Right ventricle myocardium inferior (tissue), 1 donor: ENCODE measurements at places on chromosomes 3 and 15.

GRCh38 chr3:45343947-45344346 is 44.4 kb upstream of the LARS2 start:
- no peak for DNase-seq

GRCh38 chr3:130746246-130747039 is at the start of gene PIK3R4:
Gene PIK3R4, minus strand, starts transcription at chr3:130746829. Its CDS starts 1,611 bp downstream, at chr3:130745218.
- peak; percentile 91 for DNase-seq

DNA sequence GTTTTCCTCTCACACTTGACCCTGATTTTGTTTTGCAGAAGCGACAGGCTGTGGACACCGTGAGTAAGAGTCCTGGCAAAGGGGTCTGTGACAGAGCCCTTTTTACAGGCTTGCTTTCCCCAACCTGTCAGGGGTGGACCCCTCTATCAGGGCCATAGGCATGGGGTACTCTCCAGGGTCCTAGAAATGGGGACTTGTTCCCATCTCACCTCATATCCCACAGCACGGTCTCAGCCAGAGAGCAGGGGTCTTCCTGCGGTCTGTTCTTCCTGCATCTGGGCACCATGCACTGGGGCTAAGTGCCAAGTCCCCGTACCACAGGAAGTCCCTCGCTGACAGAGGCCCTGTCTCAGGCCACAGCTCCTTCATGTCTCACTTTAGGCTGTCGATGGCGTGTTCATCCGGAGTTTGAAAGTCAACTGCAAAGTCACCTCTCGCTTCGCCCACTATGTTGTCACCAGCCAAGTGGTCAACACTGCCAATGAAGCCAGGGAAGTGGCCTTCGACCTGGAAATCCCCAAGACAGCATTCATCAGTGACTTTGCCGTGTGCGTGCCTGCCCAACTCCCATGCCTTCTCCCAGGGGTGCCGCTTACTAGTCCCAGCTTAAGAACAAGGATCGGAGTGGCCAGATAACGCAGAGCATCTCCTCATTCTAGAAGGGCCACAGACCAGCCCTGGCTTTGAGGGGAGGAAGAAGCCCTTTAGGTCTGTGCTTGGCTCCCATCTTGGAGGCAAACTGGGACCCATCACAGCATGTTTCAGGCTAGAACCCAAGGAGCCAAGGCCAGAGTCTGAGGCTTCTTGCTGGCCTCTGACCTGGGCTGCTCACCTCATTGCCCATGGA is 783 bp downstream of the ITIH1 start:
- DNase-seq = no peak

GRCh38 chr3:86379280-86379679 is 611.7 kb downstream of the VGLL3 start:
- DNase-seq = no peak

GRCh38 chr3:29668728-29669127 is 387.9 kb downstream of the RBMS3 start:
- DNase-seq = no peak

DNA sequence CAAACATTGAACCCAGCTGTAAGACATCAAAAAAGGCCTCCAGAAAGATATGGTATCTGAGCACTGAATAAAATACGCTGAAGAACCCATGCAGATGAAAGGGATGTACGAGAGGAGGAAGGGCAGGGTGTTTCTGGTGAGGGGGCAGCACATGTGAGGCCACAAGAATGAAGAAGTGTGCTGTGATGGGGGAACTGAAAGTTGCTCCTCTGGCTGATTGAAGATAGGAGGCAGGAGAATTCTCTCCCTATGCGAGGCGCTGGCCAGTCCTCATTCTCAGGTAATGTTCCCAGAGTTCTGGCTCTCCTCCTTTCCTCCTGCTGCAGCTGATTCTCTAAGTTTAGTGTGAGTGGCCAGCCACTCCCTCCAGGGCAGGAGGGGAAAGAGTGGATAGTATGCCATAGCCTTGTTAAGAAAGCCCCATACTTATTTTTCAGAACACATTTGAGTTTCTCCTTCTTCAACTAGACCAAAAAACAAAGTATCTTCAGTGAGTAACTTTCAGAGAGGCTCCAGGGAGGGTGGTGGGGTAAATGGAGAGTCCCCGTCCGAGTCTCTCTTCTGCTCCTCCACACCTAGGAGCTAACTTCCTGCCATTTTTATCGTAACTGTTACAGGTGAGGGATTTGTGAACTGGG is 26.9 kb upstream of the MYO1E start:
- DNase-seq = no peak

- no peak for DNase-seq
Measured at GRCh38 chr3:39972508-39972907, 163.1 kb downstream of the MYRIP start.

DNA sequence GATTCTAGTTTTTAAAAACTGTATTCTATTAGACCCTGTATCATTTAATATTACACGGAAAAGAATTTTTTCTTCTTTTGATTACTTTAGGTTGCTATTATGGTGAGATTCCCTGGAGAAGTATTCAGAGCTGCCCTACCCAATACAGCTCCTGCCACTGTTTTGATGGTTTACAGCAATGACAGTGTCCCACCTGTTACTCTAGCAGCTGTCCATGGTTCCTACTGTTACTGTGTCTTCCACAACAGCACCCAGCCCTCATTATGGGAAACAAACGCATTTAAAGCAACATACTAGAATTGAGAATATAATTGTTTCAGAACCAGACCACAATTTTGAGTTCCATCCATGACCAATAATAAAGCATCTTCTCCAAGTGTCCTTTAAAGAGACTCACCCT is 450.7 kb downstream of the SHQ1 start:
- no peak for DNase-seq

DNA sequence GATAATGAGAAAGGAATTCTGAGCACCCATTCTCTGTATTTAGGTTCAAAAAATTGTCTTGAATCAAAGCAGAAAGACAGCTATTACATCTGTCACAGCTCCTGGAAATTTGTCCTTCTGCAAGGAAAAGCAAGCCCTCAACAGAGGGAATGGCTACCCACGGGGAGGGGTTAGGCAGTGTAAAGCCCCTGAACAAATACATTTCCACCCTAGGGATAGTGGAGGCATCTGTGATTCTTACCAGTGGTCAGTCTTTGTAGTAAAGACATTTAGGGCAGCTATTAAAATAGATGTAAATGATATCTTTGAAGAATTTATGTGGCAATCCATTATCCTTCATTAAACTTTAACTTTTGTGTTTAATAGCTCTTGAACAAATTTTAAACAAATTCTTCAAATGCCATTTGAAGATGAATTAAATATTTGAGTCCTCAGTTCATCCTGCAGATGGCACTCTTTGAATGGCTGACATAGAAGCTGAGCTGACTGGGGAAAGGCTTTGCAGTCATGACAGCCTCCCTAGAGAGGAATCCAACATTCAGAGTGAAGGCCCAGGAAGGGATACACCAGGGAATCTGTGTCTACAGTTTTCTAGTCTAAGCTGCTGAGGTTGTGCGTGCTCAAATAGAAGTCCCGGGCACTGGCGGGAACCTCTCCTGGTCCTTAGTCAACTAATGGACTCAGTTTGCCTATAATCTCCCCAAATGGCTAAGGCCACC is 359.7 kb upstream of the ROPN1 start:
- DNase-seq = no peak

GRCh38 chr15:58431221-58432149 is at the start of gene LIPC:
Gene LIPC, plus strand, starts transcription at chr15:58431991. Its CDS starts 42 bp downstream, at chr15:58432033.
- no peak for DNase-seq

GRCh38 chr3:129051871-129052340 is 8.7 kb upstream of the GP9 start:
- peak; percentile 71 for DNase-seq

DNA sequence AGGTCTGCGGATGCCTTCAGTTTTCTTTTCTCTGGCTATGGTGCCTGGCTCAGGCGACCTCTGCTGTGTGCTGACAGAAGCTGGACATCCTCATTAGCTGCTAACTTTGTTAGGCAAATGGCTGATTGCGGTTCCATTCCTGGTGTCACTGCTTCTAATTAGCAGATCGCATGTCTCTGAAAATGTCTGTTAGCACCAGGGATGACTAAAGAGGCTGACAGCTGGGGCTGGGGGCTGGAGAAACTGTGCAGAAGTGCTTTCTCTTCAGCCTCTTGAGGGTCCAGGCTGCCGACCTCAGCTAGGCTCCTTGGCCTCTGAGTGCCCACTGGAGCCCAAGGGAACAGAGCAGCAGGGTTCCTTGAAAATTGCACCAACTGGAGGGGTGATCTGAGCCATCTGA is 39.3 kb downstream of the CHCHD6 start:
- DNase-seq = no peak

DNA sequence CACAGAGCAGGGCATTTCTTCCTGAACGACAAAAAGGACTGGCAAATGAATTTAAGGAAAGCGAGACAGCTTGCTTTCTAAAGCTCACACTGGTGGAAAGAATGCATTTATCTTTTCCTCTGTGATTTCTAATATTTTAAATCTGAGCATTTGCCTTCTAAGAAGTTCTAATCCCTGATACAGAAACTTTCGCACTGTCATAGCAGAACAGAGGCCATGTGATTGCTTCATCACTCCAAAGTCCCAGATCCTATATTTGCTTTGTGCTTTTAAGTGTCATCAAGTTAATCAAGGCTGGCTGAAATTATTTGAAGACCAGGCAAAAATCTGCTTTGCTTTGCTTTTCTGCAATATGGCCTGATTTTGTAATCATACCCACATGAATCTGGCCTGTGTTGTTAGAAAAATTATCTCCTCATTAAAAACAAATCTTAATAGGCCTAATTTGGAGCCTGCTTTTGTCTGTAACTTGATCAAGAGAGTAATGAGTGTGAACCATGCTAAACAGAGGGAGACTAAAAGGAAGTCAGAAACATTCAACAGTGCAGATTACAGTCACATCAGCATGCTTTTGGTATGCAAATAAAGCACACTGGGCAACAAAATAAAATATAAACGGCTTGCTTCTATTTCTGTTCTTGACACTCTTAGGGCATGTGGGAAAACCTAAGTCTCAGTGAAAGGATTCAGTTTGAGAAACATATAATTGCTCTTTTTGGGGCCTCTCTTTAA is 178.2 kb upstream of the ADAMTS9 start:
- DNase-seq = no peak

DNA sequence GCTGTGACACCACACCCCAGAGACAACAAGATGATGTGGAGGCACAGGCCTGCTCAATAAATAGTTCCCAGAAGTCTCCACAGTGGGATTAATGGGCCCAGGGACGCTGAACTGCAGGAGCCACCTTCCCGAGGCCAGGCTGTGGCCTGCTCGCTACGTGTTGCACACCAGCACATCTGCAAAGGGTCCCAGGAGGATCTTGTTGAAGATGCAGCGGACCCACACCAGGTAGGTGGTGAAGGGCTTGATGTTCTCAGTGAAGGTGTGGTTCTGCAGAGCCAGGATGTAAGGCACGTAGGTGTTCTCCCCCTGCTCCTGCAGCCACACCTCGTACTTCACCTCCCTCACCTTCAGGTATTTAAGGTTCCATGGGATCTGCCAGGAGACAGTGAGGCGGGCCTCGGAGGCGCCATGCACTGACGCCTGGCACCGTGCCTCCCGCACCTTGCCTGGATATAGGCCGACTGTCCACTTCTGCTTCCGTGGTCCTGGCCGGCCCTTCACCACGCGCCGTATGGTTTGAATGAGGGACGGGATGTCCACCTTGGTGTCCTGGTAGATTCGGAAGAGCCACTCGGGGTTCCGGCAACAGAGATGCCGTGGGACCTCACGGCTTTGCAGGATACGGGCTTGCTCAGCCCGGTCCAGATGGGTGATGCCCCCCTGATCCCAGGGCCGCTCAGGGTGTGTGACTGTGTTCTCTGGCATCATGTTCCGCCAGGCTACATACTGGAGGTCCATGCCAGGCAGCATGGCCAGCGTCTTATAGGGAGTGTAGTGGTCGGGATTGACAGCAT is 26.1 kb downstream of the POMGNT2 start:
- DNase-seq = no peak

GRCh38 chr15:82122746-82123400 is 77.1 kb upstream of the MEX3B start:
- DNase-seq = no peak

DNA sequence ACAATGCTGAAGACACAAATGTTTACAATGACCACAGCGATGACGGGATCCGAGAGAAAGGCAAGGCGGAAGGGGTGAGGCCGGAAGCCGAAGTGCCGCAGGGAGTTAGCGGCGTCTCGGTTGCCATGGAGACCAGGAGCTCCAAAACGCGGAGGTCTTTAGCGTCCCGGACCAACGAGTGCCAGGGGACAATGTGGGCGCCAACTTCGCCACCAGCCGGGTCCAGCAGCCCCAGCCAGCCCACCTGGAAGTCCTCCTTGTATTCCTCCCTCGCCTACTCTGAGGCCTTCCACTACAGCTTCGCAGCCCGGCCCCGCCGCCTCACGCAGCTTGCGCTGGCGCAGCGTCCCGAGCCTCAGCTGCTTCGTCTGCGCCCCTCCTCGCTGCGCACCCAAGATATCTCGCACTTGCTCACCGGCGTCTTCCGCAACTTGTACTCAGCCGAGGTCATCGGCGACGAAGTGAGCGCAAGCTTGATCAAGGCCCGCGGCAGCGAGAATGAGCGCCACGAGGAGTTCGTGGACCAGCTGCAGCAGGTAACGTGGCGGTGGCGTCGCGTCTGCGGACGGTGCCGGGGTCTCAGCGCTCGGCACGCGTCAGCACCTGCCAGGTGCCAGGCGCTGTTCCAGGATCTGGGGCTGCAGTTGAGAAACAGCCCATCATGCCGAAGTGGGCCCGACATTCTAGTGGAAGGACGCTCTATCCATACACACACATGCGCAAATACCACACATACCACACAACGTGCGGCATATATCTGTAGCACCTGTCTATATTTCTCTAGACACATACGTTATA is at the start of gene DLEC1:
Gene DLEC1 (plus strand): TSS at position 108 of the 798 bp plus-strand sequence. CDS start 18 bp downstream, at position 126.
- DNase-seq = peak; percentile 91

- no peak for DNase-seq
Measured at GRCh38 chr3:12935023-12935860, 93.9 kb upstream of the RPL32 start.

DNA sequence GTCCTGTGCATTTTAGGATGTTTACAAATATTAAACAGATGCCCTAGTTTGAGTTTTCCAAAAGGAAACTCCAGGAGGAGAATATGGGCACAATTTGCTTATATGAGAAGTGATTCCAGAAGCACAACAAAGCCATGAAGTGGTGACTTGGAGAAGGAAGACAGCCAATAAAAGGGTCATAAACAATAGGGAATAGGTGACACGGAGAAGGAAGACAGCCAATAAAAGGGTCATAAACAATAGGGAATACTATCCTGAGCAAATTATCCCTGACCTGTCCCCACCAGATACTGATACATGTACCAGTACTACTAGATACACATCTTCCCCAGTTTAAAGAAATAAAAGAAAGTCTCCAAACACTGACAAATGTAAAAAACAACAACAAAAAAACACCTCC is 663.6 kb downstream of the GBE1 start:
- DNase-seq = no peak
